Esophagus (tissue), 2 donors: ENCODE measurements at places on chromosomes 7 and 10. TPM values are rescaled to one million over a fixed set of nuclear protein-coding genes. Genes with fewer than 3 reads are reported as not detected.

Gene PRXL2A
- 87.9 TPM for polyA plus RNA-seq

Gene OPN1SW
- not detected for polyA plus RNA-seq

Gene LRRN3
- 0.12 TPM for polyA plus RNA-seq

Gene XRCC2
- 2.0 TPM for polyA plus RNA-seq

Gene CYP26A1
- polyA plus RNA-seq: not detected

Gene ECHDC3
- 36.5 TPM for polyA plus RNA-seq

Gene MSRB2
- polyA plus RNA-seq: 15.9 TPM

Gene AKR1C4
- not detected for polyA plus RNA-seq

Gene AKR1D1
- not detected for polyA plus RNA-seq

Gene GLCCI1
- polyA plus RNA-seq: 2.2 TPM
